CD4-positive, alpha-beta T cell treated with Interleukin-15 for 1 hour (primary cell): ENCODE measurements at places on chromosomes 2 and 18.

- no peak for DNase-seq
Measured at GRCh38 chr2:42942214-42942989, 150.0 kb upstream of the HAAO start.

DNA sequence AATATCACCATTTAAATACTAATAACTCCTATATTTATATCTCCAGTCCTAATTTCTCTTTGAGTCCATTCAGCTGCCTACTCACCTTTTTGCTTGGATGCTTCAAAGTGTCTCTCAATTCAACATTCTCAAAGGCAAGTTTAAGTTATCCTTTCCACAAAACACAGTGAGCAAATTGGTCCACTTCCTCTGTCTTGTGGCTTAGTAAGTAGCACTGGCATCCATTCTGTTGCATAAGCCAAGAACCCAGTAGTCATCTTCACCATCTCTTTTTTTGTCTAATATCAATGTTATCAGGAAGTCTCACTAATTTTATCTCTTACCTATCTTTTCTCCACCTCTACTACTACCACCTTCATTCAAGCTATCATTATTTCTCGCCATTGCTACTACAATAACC, 27.4 kb upstream of the IL1RL1 start:
- no peak for DNase-seq

- DNase-seq = no peak
Measured at GRCh38 chr18:3605486-3605952, 155.5 kb downstream of the TGIF1 start.

- no peak for DNase-seq
Measured at GRCh38 chr18:48345596-48345995, 63.6 kb downstream of the ZBTB7C start.

- no peak for DNase-seq
Measured at GRCh38 chr2:14424478-14425390, 207.8 kb upstream of the LRATD1 start.

GRCh38 chr2:20692081-20692480, 25.1 kb downstream of the GDF7 start:
- DNase-seq = no peak

DNA sequence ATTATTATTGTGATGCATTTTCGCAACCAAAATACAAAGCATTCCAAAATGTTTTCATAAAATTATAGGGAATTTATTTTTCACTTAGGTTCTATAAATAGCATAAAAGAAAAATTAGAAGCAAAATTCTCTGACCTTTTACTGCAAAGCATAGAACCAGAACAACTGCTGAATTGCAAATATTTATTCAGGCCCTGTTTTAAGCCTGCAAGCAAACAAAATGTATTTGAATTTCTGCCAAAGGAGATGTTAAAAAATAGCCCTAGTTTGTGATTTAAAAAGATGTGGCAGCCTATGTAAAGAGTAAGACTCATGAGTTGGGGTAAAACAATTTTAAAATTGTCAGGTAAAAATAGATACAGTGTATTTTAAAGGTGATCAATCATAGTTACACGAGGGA, 138.1 kb downstream of the KCNJ3 start:
- no peak for DNase-seq

DNA sequence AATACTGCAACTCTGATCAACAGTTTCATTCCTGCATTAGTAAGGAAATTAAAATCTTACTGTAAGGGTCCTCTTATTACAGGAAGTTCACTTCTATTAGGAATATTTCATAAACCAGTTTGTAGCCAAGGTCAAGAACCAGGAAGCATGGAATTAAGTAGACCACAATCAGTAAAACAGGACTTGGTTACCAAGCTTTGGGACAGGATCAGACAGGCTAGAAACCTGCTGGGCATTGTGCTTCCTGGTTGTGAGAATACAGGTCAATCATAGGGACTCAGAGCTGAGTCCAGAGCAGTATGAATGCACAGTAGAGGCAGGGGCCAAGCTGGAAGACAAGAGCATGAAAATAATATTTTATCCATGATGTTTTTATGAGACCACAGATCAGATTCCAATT, 248.0 kb downstream of the IKZF2 start:
- DNase-seq = no peak

DNA sequence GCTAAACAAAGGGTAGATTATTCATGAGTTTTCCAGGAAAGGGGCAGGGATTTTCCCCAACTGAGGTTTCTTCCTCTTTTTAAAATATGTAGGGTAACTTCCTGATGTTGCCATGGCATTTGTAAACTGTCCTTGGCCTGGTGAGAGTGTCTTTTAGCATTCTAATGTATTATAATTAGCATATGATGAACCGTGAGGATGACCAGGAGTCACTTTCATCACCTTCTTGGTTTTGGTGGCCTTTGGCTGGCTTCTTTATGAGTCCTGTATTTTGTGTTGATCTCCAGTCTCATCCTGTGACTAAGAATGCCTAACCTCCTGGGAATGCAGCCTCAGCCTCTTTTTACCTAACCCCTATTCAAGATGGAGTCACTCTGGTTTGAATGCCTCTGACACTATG, 391.0 kb upstream of the LINC00305 start:
- DNase-seq = no peak

DNA sequence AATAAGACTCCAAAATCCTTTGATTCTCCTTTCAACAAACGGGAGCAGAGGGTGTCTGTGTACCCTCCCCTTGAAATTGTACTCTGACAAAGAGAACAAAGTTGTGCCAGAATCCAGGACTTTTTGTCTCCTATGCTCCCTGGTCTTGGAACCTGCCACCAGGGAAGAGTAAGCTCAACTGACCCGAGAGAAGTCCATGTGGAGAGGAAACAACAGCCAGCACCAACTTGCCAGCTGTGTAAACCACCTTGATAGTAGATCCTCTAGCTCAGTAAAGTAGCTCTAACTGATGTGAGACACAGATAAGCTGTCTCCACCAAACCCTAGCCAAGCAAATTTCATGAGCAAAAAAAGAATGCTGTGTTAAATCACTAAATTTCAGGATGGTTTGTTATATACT, 46.9 kb downstream of the LNPK start:
- no peak for DNase-seq

DNA sequence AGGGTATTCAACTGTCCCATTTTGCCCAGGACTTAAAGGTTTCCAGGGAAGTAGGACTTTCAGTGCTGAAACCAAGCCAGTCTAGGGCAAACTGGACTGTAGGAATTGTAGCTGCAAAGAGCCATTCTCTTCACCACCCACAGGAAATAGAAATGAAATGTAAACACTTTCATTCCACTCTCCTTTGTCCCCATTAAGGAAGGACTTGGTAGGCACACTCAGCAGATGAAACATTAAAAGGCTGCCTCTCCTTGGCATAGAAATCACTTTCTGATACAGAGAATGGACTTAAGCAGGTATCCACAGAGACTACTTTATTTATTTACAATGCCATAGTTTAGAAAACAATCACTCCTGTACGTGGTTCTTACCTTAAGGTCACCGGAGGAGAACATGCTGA, 102.9 kb upstream of the CCDC195 start:
- DNase-seq = no peak

DNA sequence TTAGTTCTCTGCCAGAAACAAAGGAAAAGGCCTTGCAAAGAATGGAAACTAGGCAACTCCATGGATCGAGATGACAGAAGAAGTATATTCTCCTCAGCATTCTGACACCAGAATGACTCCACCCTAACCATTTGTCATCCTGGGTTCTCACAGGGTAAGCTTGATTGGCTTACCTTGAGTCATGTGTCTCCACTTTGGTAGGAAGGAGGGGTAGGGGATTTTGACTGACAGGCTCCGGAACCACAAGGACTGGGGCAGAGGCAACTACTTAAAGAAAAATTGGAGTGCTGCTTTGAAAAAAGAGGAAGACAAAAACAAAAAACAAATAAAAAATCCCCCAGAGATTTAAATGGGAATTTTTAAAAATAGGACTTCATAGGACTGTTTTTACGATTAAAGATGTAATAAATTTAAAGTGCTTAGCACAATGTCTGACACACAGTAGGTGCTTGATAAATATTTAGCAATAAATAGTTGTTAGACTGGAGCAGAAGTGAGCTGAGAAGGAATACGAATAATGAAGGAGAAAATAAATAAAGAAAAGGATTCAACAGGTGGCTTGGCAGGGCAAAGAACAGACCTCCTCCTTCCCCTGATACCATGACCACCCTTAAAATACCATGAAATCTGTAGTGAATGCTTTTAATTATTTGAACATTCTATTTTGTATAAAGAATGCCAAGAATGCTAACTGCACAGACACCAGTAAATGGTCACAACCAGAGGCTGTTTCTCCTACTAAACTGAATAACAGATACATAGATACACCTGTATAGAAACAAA, 230.2 kb downstream of the CDCA7 start:
- DNase-seq = no peak

DNA sequence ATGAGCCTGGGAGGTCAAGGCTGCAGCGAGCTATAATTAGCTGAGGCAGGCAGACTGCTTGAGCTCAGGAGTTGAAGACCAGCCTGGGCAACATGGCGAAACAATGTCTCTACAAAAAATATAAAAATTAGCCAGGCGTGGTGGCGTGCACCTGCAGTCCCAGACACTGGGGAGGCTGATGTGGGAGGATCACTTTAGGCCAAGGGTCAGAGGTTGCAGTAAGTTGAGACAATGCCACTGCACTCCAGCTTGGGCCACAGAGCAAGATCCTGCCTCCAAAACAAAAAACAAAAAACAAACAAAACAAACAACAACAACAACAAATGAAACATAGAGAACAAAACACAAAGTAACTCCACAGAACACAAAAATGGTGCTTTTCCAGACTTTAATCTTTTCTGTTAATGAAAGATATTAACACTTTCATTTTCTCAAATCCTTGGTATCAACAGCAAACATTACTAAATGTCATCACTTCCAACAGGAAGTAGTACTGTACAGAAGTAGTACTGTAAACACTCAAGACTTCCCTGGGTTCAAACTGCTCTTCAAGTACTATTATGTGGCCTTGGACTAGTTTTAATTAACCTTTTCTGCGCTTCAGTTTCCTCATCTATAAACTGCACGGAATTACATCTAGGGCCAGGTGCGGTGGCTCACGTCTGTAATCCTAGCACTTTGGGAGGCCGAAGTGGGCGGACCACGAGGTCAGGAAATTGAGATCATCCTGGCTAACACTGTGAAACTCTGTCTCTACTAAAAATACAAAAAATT, 27.9 kb downstream of the PUM2 start:
- no peak for DNase-seq

GRCh38 chr2:1561811-1562421, 148.7 kb downstream of the TPO start:
- no peak for DNase-seq

DNA sequence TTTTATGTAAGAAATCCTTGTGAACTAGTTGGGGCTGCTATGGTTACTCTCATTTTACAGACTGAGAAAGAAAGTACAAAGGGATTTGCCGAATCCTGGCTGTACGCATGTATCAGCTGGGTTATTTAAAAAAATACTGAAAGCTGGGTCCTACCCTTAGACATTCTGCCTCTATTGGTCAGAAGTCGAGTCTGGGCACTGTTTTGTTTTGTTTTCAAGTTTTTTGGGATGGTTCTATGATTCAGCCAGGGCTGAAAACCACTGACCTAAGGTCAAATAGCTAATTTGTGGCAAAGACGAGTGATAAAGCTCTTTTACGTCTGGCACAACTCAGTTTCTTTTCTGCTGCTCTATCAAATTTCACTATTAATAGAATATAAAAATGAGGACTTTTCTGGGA, 5.9 kb upstream of the SLC8A1 start:
- DNase-seq = no peak

DNA sequence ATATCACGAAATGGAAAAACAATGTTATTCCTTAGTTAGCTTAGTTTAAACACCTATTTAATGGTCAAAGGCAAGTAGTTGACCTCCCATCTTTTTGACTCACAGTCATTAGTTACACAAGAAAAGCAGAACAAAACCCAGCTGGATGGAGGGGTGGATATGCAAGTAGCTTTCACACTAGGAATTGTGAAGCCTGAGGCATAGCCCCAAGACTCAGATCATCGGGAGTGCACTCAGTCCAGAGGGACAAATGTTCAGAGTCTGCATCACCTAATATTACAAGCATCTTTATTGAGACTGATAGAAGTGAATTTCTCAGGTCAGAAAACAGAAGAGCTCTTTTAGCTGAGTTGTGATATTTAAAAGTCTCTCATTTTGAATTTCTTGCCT, 15.5 kb upstream of the CPS1 start:
- no peak for DNase-seq

GRCh38 chr18:79643054-79643984, 36.3 kb upstream of the CTDP1 start:
- DNase-seq = peak; percentile 61

- no peak for DNase-seq
Measured at GRCh38 chr2:19847486-19847885, 54.3 kb downstream of the TTC32 start.

- DNase-seq = no peak
Measured at GRCh38 chr18:27136208-27136535, 48.9 kb downstream of the CHST9 start.

DNA sequence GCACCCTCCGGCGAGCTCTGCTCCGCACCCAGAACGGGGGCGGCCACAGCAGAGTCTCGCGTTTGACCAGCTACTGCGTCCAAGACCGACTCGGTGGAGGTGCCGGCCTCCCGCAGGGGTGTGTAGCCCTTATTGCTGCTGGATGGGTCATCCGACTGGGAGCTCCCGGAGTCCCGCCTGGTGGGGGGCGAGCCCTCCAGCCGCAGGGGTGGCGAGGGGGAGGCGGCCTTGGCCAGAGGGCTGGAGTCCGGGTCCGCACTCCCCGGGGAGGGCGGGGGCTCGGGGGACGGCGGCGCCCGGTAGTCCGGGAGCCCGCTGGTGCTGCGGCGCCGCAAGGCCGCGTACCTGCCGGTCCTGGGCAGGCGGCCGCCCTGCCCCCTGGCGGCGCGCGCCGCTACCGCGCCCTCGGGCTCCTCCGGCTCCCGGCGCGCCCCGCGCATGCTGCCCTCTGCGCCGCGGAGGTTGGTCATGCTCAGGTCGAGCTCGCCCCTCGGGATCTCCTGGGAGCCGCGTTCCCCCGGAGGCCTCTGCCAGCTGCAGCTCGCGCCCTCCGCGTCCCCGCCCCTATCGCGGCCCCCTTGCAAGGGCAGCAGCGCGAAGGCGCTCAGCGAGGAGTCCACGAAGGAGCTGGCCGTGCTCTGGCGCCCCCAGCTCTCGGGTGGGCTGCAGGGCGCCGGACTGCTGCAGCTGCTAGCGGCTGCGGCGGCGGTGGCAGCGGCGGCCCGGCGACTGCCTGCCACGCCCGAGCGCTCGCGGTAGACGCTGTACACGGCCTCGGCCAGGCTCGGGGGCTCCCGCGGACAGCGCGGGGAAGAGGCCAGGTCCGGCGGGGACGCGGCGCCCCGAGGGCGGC, 4.8 kb downstream of the TMEM200C start:
- no peak for DNase-seq
